Hair follicle dermal papilla cell (primary cell): ENCODE measurements at places on chromosomes 5 and 9. TPM values are rescaled to one million over a fixed set of nuclear protein-coding genes. Genes with fewer than 3 reads are reported as not detected.

Gene UGT3A1
- total RNA-seq, result not detected in 2 replicates

Gene ASS1
- 717 and 1,005 TPM in 2 replicates for total RNA-seq

Gene KIF4B
- under 0.01 TPM in 1 of 2 replicates, not detected in the other for total RNA-seq

Gene ACO1
- total RNA-seq, result 80.6 and 86.9 TPM in 2 replicates

Gene NMUR2
- not detected in 2 replicates for total RNA-seq

Gene ACTBL2
- not detected in 2 replicates for total RNA-seq

Gene CHSY3
- 9.5 and 14.9 TPM in 2 replicates for total RNA-seq

Gene BSPRY
- not detected in 2 replicates for total RNA-seq

Gene IGFBPL1
- total RNA-seq, result 0.24 and 0.49 TPM in 2 replicates

Gene RLN2
- total RNA-seq, result not detected in 2 replicates

Gene SEMA4D
- 0.12 and 0.81 TPM in 2 replicates for total RNA-seq

Gene NOXA1
- total RNA-seq, result 0.49 and 0.65 TPM in 2 replicates

Gene RASGRF2
- 1.6 and 2.6 TPM in 2 replicates for total RNA-seq

Gene SLC36A3
- total RNA-seq, result not detected in 2 replicates

Gene TAF9
- total RNA-seq, result 62.5 and 63.3 TPM in 2 replicates

Gene EIF4E1B
- not detected in 2 replicates for total RNA-seq

Gene WDR31
- total RNA-seq, result 1.6 and 2.2 TPM in 2 replicates

Gene BTNL8
- total RNA-seq, result not detected in 2 replicates

Gene SERINC5
- total RNA-seq, result 22.2 and 24.7 TPM in 2 replicates

Gene FBXL7
- 26.4 and 29.2 TPM in 2 replicates for total RNA-seq

Gene ARHGEF37
- total RNA-seq, result 1.9 and 2.4 TPM in 2 replicates

Gene ZCCHC9
- total RNA-seq, result 20.9 and 25.9 TPM in 2 replicates

Gene AGXT2
- not detected in 2 replicates for total RNA-seq

Gene SPATA31E1
- total RNA-seq, result not detected in 2 replicates

Gene SPINK5
- under 0.01 TPM in 1 of 2 replicates, not detected in the other for total RNA-seq

Gene ACSL6
- under 0.01 and 0.32 TPM in 2 replicates for total RNA-seq

Gene CCDC152
- total RNA-seq, result 2.2 and 2.8 TPM in 2 replicates

Gene ZNF354C
- 8.5 and 9.4 TPM in 2 replicates for total RNA-seq

Gene MAT2B
- total RNA-seq, result 56.8 and 57.0 TPM in 2 replicates

Gene HAVCR1
- total RNA-seq, result not detected in 2 replicates

Gene SLC34A1
- not detected in 2 replicates for total RNA-seq

Gene PRDM9
- not detected in 2 replicates for total RNA-seq

Gene CAPSL
- 1.1 TPM in 1 of 2 replicates, not detected in the other for total RNA-seq

Gene AKNA
- total RNA-seq, result 20.8 and 34.1 TPM in 2 replicates

Gene TAL2
- not detected in 2 replicates for total RNA-seq

Gene PCDHB8
- total RNA-seq, result 1.2 and 1.5 TPM in 2 replicates

Gene GMCL2
- total RNA-seq, result not detected in 2 replicates

Gene SLC12A7
- total RNA-seq, result 4.0 and 6.2 TPM in 2 replicates

Gene CDO1
- total RNA-seq, result 3.6 and 4.7 TPM in 2 replicates

Gene LCN9
- total RNA-seq, result not detected in 2 replicates

Gene ENTPD2
- total RNA-seq, result not detected in 2 replicates

Gene GNG10
- 63.0 and 74.1 TPM in 2 replicates for total RNA-seq

Gene LTC4S
- 1.6 and 2.2 TPM in 2 replicates for total RNA-seq

Gene PCDHB7
- total RNA-seq, result 1.1 and 2.1 TPM in 2 replicates

Gene PCDHB3
- 1.2 and 1.8 TPM in 2 replicates for total RNA-seq

Gene SNCAIP
- 0.61 and 0.65 TPM in 2 replicates for total RNA-seq

Gene FREM1
- 0.61 and 0.97 TPM in 2 replicates for total RNA-seq

Gene SNX18
- 174 and 217 TPM in 2 replicates for total RNA-seq

Gene PCDH1
- 1.2 and 1.5 TPM in 2 replicates for total RNA-seq
